ENCODE measurements at places on chromosomes 6 and 20.

DNA sequence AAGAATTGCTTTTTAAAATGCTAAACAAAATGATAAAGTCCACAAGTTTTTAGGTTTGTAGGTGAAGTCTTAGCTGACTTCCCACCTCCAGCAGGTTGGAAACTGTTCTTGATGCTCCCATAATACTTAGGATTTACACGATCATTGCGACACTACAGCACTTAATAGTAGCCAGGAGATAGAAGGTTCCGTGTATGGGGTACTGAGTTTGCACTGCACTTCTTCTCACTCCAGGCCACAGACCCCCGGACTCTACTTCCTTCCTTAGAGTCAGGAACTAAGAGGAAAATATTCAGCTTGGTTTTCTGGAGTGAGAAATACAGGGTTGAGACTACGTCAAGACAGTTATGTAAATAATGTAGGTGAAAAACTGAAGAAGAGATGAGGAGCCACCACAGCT, 56.1 kb upstream of the SGK1 start:
- no peak for DNase-seq

- no peak for DNase-seq
Observed at GRCh38 chr6:166462461-166463135, 79.9 kb upstream of the MPC1 start.

DNA sequence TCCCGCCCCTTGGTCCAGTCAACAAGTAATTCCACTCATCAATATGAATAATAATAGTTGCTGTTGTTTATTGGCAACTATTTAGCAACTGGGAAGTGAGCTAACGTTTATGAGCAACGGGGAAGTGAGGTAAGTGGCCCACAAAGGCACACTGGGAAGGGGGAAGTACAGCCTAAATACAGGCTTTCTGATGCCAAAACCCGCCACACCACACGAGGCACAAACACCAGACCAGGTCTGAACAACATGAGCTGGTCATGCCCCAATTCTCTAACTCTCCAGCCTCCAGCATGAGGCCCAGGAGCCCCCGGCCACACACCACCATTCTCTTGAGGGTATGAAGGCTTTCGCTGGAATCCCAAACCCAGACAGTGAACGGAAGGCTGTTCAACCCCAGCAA, 50.8 kb downstream of the PREX1 start:
- no peak for DNase-seq

DNA sequence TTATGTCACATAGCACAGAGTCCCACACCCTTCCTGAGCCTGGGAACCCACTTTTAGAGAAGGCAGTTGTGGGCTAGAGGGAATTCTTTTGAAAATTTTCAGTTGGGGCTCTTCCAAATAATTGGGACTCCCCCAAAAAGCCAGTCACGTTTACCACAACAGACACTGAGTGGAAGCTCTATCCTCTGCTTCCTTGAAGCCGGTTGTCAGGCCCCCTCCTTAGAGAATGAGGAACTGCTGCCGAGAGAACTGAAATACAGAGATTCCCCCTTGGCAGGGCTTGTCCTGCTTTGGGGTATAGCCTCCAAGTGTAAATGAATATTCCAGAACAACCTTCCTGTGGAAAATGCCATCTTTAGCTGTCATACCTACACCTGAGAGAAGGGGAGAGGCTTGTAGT, 2.7 kb upstream of the JAG1 start:
- no peak for DNase-seq

- peak; percentile 99 for DNase-seq
Observed at GRCh38 chr6:151067684-151068596, 171.8 kb upstream of the AKAP12 start.

DNA sequence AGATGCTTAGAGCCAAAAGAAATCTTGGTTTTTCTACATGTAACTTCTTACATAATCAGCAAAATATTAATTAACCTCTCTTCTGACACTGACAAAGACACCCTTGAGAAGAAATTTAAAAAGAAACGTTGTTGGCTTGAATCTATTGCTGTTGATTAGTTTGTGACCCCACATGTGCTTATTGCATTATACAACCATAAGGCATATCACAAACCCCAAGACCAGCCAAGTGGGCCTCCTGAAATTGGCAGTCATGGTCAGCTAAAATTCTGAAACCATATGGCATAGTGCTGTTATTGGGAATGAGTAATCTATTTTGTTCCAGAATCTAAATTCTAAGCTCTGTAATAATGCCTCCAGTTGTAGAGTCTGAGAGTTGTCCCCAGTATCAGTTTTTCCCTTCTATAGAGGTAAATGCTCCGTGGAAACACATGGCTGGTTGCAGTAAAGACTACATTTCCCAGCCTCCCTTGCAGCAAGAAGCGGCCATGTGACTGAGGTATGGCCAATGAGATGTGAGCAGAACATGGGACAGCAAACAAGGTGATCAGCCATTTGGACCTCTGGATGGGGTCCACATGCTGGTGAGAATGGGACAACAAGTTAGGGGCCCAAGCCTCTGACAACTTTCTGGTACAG, 42.3 kb upstream of the PTPN1 start:
- DNase-seq: no peak

DNA sequence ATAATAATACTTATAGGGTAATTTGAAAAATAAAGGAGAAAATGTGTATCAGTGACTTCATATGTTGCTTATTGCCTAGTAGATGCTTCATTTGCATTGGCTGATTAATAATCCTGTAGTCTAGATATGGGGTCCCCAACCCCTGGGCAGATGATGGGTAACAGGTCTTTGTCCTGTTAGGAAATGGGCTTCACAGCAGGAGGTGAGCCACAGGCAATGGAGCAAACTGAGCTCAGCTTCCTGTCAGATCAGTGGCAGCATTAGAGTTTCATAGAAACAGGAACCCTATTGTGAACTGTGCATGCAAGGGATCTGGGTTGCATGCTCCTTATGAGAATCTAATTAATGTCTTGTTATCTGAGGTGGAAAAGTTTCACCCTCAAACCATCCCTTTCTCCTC, 1049.5 kb upstream of the EPHA7 start:
- no peak for DNase-seq

GRCh38 chr6:56608332-56608731, 34.4 kb downstream of the DST start:
- DNase-seq: no peak

Measured in kidney tubule cell (primary cell).